T-helper 22 cell (primary cell): ENCODE measurements at places on chromosomes 1 and 21.

- no peak for DNase-seq
Measured at GRCh38 chr1:66809736-66810326, 8.8 kb upstream of the INSL5 start.

GRCh38 chr1:220680085-220680687 is 10.0 kb upstream of the C1orf115 start:
- DNase-seq = no peak

DNA sequence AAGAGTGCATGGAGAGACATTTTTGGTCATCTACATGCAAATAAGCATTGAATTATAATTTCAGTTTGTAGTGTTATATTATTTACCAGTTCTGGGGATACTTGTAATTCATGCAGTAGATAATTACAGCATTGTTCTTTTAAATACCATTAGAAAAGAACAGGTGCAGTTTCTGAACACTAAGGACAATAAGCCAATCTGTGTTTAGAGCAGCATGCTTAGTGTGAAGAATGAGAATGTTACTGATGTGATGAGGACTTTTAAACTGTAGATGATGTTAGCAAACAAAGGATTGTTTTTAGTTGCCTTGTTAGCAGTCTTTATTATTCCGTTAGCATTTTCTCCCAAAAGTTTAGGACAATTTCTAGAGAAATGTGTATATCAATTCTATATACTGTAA is 348.3 kb downstream of the BRINP3 start:
- DNase-seq = no peak

DNA sequence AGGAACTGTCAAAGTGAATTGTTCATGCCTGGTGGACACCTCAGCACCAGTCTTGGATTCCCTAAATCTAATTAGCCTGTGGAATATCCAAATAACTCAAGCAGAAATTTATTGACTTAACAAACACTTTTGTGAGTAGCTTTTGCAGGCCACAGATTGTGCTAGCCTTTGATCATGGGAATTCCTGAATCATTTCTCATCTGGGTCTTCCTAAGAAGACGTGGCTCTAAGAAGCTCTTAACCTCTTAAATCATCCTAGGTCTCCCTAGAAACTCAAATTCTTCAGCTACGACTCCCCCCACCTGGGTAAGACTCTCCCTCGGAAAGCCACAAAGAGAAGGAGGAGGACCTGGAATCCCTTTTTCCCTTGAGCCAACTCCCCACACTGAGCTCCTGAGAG is 53.8 kb upstream of the PSEN2 start:
- no peak for DNase-seq

- no peak for DNase-seq
Measured at GRCh38 chr21:14073615-14074014, 137.1 kb downstream of the LIPI start.

GRCh38 chr1:88300752-88301263 is 383.3 kb upstream of the PKN2 start:
- no peak for DNase-seq

- no peak for DNase-seq
Measured at GRCh38 chr1:39828734-39829133, 40.1 kb upstream of the BMP8B start.
